ENCODE measurements at places on chromosomes 1 and 21. TPM values are rescaled to one million over a fixed set of nuclear protein-coding genes. Genes with fewer than 3 reads are reported as not detected.

GRCh38 chr1:202599669-202600431, 110.4 kb downstream of the SYT2 start:
- no peak overlapping the region for H3K27ac ChIP-seq
- no peaks in the 10 kb centered on the region for H3K27me3 ChIP-seq
- H3K36me3 ChIP-seq, result no peaks in the 10 kb centered on the region
- H3K4me3 ChIP-seq, result no peak overlapping the region

DNA sequence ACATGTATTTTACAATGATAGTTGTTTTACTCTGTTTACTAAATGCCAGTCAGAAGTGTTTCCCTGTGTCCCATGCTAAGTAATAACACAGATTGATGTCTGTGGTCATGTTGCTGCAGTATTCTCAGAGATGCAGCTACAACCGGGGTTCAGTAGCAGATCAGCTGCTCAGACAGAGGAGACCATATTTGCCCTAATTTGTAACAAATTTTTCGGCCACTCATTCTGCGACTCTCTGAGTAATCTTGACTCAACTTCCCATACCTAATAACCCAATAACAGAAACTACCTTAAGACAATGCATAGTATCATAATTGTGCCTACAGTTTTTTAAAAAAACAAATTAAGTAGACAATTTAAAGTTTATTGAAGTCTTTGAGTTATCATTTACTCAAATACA, 32.6 kb downstream of the NIBAN1 start:
- no peak overlapping the region for H3K4me3 ChIP-seq
- no peak overlapping the region for H3K27ac ChIP-seq
- peaks cover 8% of the 10 kb centered on the region for H3K4me1 ChIP-seq
- no peaks in the 10 kb centered on the region for H3K36me3 ChIP-seq

Gene ENTREP3
- total RNA-seq, result 6.6 TPM

Gene DMBX1
- total RNA-seq, result not detected

- no peaks in the 10 kb centered on the region for H3K27me3 ChIP-seq
- no peak overlapping the region for H3K27ac ChIP-seq
- H3K4me1 ChIP-seq, result no peaks in the 10 kb centered on the region
- no peaks in the 10 kb centered on the region for H3K36me3 ChIP-seq
Measured at GRCh38 chr1:204114606-204115005, 37.2 kb downstream of the ETNK2 start.

DNA sequence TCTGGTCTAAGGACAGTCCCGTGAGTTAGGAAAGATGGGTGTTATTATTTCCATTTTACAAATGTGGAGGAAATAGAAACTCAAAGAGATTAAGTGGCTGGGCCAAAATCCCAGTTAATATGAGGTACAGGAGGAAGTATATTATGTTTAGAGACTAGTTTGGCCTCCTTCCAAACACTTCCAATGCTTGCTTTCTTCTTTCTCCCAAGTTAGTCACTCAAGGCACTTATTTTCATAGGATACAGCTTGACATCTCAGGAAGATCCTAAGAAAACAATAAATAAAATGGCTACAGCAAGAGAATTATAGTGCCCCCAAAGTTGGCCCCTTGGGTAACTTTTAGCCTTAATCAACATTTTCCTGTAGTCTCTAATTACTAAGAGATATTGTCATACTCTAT, 47.5 kb upstream of the IPO9 start:
- no peaks in the 10 kb centered on the region for H3K27me3 ChIP-seq
- no peaks in the 10 kb centered on the region for H3K4me1 ChIP-seq
- no peak overlapping the region for H3K4me3 ChIP-seq
- no peak for DNase-seq
- H3K36me3 ChIP-seq, result peaks cover 2% of the 10 kb centered on the region

Gene FCGR1A
- total RNA-seq, result not detected

- H3K27me3 ChIP-seq, result peaks cover 64% of the 10 kb centered on the region
- H3K27ac ChIP-seq, result no peak overlapping the region
- no peak overlapping the region for H3K4me3 ChIP-seq
- no peaks in the 10 kb centered on the region for H3K36me3 ChIP-seq
- no peaks in the 10 kb centered on the region for H3K4me1 ChIP-seq
Measured at GRCh38 chr1:38785285-38786039, 74.1 kb downstream of the RRAGC start.

Gene THEM5
- not detected for total RNA-seq

GRCh38 chr1:203177470-203178039, 1.9 kb upstream of the MYBPH start:
- DNase-seq, result no peak
- H3K4me1 ChIP-seq, result no peaks in the 10 kb centered on the region
- no peaks in the 10 kb centered on the region for H3K27me3 ChIP-seq
- H3K27ac ChIP-seq, result no peak overlapping the region
- no peaks in the 10 kb centered on the region for H3K36me3 ChIP-seq

Gene DIO1
- total RNA-seq, result not detected

DNA sequence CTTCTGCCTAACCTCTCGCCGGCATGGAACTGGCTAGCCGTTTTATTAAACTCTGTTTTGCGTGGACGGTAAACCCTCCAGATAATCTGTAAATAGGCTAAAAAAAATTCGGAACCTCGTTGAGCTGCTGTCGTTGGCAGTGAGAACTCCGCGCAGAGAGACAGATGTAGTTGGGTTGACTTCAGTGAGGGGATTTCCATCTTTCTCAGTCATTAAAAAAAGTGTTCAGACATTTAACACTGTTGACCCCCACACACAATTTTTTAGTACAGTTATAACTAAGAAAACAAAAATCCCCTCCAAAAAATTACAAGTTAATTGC, 464 bp downstream of the PARK7 start:
- H3K27ac ChIP-seq, result peak overlapping the region; percentile 88
- no peaks in the 10 kb centered on the region for H3K27me3 ChIP-seq
- H3K4me3 ChIP-seq, result peak overlapping the region; percentile 84
- peaks cover 31% of the 10 kb centered on the region for H3K36me3 ChIP-seq
- peaks cover 52% of the 10 kb centered on the region for H3K4me1 ChIP-seq
- peak; percentile 79 for DNase-seq

GRCh38 chr1:23638786-23639241, 52.8 kb upstream of the RPL11 start:
- H3K27ac ChIP-seq, result no peak overlapping the region
- no peak overlapping the region for H3K4me3 ChIP-seq
- no peak for DNase-seq
- peaks cover 23% of the 10 kb centered on the region for H3K4me1 ChIP-seq
- H3K36me3 ChIP-seq, result peaks cover 8% of the 10 kb centered on the region

GRCh38 chr21:35984654-35985361, 75.5 kb downstream of the SETD4 start:
- DNase-seq, result no peak
- H3K4me3 ChIP-seq, result no peak overlapping the region
- H3K36me3 ChIP-seq, result no peaks in the 10 kb centered on the region
- peaks cover 12% of the 10 kb centered on the region for H3K27me3 ChIP-seq

- peak overlapping the region; percentile 44 for H3K27ac ChIP-seq
- H3K4me3 ChIP-seq, result no peak overlapping the region
- H3K27me3 ChIP-seq, result no peaks in the 10 kb centered on the region
- no peaks in the 10 kb centered on the region for H3K36me3 ChIP-seq
Measured at GRCh38 chr1:234729561-234730474, 119.8 kb upstream of the IRF2BP2 start.

Gene CELF3
- total RNA-seq, result not detected

Gene IQGAP3
- not detected for total RNA-seq

Gene SPRR2D
- total RNA-seq, result not detected

DNA sequence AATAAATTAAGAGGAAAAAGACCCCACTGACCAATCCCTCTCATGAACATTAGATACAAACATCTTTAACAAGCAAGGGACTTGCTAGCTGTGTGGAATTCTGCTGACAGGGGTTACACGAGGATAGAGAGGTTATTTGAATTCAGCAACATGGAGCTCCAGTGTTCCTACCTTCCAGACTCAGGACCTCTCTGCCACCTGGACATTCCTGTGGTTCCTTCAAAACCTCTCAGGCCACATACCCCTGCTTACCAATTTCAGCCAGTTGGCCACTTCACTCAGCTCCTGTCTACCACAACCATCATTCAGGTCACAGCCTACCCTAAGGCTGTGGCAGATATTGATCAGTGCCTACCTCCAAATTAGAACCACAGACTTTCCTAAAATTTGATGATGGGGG, 147.5 kb downstream of the RRAGC start:
- H3K36me3 ChIP-seq, result no peaks in the 10 kb centered on the region
- no peak overlapping the region for H3K27ac ChIP-seq
- H3K27me3 ChIP-seq, result no peaks in the 10 kb centered on the region
- H3K4me1 ChIP-seq, result no peaks in the 10 kb centered on the region
- no peak overlapping the region for H3K4me3 ChIP-seq
- no peak for DNase-seq

DNA sequence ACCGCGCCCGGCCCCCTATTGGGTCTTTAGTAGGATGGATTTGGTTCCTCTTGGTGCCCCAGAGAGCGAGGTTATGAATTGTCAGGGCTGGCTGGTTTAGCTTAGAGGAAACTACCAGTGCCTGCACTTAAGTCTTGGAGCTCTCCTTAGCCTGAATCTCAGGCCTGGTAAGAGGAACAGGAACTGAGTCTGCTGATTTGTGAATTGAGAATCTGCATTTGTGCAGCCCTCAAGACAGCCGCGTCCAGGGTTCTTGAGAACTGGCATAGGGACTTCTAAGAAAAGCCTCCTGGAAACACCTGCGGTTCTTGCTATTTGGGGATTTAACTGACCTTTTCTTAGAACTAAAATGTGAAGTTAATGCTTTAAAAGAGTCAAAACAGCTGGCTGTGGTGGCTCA, 1.7 kb downstream of the NECAP2 start:
- H3K36me3 ChIP-seq, result peaks cover 52% of the 10 kb centered on the region
- H3K27ac ChIP-seq, result peak overlapping the region; percentile 4
- H3K4me1 ChIP-seq, result peaks cover 57% of the 10 kb centered on the region
- DNase-seq, result no peak
